ENCODE measurements at places on chromosomes 2 and 18. TPM values are rescaled to one million over a fixed set of nuclear protein-coding genes. Genes with fewer than 3 reads are reported as not detected.

The DUSP28 gene
- 4.0 TPM for total RNA-seq

The DPP10 gene
- 2.6 TPM for total RNA-seq

The PPM1G gene
- total RNA-seq: 48.9 TPM

The ALK gene
- not detected for total RNA-seq

The ABCG8 gene
- not detected for total RNA-seq

The DAW1 gene
- total RNA-seq: 0.32 TPM

The TBC1D8 gene
- total RNA-seq: 5.0 TPM

All from epithelial cell of alveolus of lung (primary cell).